ENCODE measurements at places on chromosomes 12 and 14.

DNA sequence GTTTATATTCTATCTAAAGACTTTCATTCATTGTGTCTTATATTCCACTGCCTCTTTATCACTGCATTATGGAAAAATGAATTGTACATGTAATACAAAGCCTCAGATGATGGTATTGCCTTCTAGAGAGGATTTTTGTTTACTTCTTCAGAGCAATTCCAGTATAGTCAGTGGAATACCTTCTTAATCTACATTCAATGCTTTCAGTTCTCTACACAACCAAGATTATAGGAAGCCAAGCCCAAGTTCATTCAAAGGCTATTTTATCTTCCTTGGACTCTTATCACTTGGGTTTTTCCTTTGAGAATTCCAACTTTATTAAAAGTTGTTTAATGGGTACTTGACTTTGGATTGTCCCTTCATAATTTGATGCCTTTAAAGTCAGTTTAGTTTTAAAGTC is 1971.0 kb upstream of the FLRT2 start:
- DNase-seq: no peak

GRCh38 chr12:116244001-116244400 is 33.5 kb downstream of the MED13L start:
- no peak for DNase-seq

DNA sequence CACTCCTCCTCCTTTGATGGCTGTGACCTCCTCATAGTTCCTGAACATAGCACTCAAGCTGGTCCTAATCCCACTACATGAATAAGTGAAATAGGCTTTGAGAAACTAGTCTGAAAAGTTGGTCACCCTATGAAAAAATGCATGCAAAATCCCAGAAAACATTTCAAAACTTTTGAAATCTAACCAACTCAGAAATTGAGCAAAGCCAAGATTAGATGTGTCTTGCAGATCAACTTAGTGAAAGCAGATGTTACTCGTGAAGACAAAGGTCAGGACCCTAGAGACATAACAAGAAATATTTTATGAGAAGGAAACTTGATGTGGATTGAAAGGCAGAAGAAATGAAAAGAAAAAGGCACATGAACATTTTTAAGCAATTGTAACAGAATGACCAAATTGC is 63.3 kb downstream of the TSHR start:
- DNase-seq: no peak

DNA sequence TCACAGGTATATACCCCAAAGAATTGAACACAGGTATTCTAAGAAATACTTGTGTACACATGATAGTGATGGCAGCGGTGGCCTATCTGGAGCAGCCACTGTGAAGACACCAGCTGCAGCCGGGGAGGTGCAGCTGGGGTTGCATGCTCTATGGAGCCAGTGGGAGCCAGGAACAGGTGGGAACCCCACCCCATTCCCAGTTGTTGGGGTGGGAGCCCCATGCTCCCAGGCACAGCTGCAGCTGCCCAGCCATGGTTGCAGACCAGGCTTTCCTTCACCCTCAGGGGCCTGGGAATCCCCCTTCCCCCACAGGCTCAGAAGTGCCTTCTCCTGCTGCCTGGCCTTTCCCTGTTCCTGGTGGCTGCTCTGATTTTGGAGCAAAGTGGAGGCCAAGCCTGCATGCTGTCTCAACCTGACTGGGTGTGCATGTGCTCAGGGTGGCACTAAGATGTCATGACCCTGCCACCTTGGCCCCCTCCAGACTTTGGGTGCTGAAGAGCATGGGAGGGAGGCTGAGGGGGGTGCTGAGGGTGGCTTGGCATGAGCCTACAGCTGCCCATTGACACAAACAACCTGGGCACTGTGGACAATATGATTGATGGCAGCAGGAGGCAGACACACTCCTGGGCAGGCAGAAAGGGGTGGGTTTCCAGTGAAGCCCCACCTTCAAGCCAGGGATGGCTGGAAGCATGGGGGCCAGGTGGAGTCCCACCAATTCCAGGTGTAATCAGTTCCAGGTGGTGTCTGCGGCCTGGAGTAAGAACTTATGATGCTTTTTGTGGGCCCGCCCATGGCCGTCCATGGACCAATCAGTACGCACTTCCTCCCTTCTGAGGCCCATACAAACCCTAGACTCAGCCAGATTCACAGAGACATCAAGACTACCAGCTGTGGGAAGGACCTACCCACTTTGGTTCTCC is 234.7 kb downstream of the ADGRD1 start:
- no peak for DNase-seq

DNA sequence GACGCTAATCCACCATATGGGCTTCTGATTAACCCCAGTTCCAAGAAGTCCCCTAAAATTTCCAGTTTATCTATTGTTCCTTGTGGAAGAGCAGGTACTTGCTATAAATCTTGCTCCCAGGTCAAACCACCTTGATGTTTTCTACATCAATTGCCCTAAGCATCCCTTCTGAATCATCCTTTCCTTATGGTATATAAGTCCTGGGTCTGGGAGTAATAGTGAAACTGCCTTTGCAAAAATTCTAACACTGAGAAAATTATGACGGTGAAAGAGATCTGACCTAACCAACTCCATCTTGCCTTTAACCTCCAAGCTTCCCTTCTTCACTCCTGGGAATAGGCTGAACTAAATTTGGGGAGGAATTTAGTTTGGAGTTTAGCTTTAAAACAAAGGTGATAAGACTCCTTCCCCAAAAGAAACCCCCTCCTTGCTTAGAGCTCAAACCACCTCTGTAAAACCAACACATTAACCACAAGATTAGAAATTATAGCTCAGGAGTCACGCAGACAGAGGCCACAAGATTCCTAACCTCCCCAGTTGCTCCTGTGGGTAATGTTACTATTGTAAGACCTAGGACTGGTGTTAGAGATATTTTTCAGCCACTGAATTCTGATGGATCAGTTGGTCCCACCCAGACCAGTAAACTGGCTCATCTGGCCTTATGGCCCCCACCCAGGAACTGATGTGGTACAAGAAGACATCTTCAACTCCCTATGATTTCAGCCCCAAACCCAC is 33.8 kb upstream of the DTX1 start:
- no peak for DNase-seq

- no peak for DNase-seq
Observed at GRCh38 chr12:66603461-66603860, 75.4 kb downstream of the GRIP1 start.

GRCh38 chr12:50103767-50104321 is at the start of gene GPD1:
TSS of gene GPD1 (plus strand) at chr12:50104008. CDS start at chr12:50104051, 43 bp downstream.
- DNase-seq: no peak

DNA sequence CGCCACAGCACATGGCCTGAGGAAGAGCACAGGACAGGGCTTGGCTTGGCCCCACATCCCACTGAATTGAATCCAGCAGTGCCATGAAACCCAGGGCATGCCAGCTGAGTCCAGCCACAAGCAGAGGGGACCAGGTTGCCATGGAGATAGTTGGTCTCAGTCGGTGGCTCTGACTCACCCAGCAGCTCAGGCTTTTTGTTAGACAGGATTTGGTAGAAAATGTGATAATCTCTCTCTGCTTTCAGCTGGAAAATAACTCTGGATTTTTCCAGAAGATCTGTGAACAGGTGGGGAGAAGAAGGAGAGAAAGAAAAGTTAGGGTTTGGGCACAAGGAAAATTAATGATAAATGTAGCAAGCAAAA is 4.8 kb downstream of the MYH7 start:
- no peak for DNase-seq

DNA sequence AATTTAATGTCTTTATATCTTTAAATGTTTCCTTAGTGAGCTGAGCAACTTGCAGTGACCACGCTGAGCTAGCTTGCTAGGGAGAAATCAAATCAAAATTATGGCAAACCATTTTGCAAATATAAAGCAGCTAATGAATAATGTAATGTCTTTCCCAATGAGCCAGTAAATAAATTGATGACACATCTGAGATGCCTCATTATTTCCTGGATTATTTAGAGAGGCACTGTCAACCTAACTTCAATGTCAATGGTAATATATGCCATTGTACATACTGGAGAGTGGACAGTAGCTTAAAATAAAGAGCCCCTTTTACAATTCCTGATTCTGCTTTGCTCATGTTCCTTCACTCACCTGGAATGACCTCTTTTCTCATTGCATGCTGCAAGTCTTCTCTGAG is 182.6 kb downstream of the PHLDA1 start:
- DNase-seq: no peak

Data from T-helper 1 cell (primary cell).